ENCODE measurements at places on chromosomes 12 and 14.

DNA sequence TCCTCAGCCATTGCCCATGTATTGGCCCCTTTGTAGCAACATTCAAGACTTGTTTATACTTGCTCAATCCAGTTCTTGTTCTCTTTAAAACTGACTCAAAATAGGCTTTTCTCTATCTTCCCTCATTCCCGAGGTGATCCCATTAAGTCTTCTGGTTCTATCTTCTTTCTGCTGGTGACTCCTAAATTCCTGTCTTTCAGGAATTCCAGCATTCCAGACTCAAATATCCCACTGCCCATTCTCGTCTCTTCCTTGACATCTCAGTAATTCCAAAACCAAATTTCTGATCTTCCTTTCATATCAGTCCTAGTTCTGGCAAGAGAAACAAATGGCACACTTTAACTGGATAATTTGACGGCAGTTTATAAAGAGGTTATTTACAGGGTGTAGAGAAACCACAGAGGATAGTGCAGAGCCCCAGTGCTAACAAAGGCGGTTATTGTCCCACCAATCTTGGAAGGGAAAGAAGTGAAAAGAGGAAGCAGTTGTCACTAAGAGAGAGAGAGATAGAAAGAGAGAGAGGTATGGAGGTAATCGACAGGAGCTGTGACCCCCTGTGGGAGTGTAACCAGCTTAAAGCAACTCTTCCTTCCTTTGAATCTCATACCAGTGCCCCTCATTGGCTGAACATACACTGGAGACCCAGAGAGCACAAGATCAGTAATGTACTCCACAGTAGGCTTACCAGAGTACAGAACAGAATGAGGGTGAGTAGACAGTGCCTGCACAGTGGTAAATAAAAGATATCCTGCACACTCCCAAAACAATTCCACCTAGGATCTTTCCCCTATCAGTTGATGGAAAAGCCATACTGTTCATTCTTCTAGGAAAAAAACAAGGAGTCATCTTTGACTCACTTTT is 177.6 kb upstream of the LMNTD1 start:
- no peak for DNase-seq

GRCh38 chr14:41973178-41973577 is 366.5 kb downstream of the LRFN5 start:
- DNase-seq: no peak

DNA sequence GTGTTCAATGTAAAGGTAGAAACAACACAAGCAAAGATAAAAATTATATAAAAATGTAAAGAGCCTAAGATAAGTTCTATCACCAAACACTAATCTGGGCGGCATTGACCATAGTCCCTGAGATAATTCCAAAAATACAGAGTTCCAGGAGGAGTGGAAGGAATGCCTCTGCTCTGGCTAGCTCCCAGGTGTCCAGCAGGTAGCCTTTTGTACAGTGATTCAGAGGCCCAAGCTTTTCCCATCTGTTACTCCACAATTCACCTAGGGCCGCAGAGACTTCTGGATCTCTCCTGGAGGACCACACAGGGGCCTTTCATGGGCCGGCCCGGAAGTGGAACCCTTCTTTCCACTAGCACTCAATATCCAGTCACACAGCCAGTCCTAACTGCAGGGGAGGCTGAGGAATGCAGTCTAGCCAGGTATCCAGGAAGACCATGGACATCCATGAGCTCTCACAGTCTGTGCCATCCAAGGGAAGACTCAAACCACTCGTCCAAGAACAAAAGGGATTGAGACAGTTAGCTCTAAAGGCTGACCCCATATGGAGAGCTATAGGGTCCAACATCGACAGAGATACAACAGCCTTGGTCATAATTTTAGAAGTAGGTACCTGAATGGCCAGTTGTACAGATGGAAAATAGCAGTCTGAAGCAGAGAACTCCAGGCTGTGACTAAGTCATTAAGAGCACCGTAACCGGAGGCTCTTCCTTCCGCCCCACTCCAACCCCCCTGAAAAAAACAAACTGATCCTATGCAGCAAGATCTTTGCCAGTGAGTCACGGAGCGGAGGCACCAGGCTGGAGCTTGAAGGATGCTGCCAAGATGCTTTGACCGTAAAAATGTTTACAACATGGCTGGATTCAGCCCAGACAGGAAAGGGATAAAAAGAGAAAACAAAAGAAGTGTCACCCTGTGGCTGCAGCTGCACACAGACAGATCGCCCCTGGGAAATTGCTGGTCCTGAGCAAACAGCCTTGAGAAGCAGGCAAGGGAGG is 204.8 kb downstream of the NUAK1 start:
- no peak for DNase-seq

GRCh38 chr12:86186449-86186848 is 69.7 kb downstream of the MGAT4C start:
- no peak for DNase-seq

DNA sequence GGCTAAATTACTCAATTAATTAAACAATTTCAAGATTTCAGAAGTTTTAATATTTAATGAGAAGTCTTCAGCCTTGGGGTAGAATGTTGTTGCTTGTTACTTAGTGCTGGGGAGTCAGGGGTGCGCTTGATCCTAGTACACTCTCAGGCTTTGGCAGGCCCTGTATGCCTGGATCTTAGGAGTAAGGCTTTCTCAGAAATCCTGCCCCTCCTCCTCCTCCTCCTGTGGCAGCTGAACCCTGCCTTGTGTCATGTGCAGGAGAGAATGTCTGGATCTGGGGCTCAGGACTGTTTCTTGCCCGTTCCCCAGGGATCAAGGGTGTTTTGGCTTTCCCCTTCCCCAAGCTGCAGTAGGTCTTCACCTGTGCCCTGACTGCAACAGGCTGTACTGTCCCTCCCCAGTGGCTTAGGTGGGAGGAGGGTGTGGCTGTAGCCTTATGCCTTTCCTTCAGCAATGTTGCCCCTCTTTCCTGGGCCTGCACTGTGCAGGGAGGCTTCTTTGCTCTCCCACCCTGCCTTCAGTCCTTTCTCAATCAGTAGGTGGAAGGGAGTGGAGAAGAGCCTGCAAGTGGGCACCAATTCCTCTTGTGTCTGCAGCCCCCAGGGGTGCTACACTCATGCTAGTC is 108.2 kb downstream of the SLC38A6 start:
- no peak for DNase-seq

- no peak for DNase-seq
Measured at GRCh38 chr12:124809878-124810277, 53.8 kb downstream of the SCARB1 start.

DNA sequence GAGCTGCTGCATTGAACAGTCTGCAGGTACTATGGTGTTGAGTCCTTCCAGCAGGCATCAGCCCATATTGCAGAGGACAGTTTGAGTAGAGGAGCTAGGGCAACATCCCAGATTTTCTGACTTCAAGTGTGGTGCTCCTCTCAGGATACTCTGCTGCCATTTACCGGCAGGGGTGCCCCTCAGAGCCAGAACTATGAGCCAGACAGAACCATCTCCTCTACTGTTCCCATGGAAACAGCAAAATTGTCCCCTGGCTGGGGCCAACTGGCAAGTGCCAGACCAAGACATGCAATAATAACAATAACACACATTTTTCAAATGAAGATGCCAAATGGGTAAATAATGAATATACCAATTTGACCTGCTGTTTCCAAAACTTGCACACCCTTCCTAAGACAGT is 102.9 kb downstream of the ADCK1 start:
- no peak for DNase-seq

- no peak for DNase-seq
Measured at GRCh38 chr12:76379261-76379660, 31.0 kb upstream of the BBS10 start.

- no peak for DNase-seq
Measured at GRCh38 chr14:95056476-95056875, 100.9 kb downstream of the DICER1 start.

DNA sequence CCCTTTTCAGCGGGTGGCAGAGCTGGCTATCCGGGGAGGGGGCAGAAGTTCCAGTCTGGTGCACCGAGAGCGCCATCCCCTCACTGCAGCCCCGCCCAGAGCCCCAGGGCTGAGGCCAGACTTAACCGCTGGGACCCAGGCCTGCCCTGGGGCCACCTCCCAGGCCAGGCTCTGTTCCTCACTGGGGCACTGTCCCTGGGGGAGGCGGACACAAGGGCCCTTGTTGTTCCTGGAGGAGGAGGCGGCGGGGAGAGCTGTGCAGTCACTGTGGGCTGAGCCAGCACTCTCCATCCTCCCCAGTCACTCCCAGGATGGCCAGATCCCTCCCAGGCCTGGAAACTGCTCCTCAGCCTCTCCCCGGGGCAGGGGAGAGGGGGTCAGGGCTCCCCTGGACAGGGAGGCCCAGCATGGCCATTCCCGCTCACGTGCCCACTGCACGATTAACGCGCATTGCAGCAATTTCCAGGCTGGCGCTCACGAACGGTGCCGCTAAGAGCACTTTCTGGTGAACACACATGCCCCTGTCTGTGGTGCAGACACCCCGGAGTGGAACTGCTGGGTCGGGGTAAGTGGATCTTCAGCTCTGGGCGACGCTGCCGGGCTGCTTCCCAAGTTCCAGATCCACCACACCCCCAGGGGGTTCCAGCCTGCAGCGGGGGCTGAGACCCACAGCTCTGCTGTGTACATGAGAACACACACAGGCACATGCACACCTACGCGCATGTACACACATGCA is 89.8 kb upstream of the SFSWAP start:
- DNase-seq: no peak

- DNase-seq: no peak
Measured at GRCh38 chr12:97805146-97805545, 342.5 kb downstream of the RMST start.

DNA sequence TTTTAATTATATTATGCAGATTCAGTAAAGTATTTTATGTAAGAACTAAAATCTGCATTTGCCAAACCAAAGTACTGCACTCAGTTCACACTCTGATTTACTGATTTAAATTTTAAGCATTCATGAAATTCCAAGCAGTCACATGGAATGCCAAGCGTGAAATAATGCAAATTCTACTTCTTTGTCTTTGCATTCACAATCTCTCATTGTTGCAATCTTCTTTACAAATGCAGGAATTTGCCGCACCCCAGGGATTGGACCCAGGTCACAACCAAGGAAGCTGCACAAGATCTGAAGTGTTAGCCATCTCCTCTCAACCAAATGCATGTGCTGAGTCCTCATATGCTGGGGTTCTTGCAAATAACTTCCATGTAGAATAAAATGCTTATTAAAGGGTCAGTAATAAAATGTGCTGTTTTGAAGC is 71.9 kb downstream of the TUNAR start:
- DNase-seq: peak; percentile 90

DNA sequence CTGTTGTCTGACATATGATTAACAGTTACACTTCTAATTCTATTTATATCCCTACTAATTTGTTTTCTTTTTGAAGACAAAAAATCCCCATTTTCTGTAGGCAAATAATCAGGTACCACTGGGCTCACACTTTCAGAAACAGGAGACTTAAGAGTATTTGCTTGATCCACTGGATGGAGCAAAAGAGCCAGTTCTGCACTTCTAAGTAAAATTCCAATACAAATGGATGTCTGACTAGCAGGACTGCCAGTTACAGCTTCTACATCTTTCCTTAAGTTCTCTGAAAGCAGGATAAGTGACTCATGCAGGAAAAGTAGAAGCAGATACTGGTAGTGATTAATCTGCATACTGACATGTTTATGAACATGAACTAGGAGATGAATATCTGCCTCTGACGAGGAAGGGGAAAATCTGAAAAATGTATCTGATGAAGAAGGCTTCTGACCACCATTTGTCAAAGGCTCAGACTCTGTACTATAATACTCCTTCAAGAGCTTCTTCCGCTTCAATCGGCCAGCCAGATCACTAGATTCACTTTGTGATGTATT is 73.8 kb upstream of the ANKS1B start:
- no peak for DNase-seq

GRCh38 chr12:104519190-104520019 is 62.7 kb downstream of the CHST11 start:
- DNase-seq: no peak

GRCh38 chr14:61891810-61892209 is 129.6 kb downstream of the SNAPC1 start:
- no peak for DNase-seq

DNA sequence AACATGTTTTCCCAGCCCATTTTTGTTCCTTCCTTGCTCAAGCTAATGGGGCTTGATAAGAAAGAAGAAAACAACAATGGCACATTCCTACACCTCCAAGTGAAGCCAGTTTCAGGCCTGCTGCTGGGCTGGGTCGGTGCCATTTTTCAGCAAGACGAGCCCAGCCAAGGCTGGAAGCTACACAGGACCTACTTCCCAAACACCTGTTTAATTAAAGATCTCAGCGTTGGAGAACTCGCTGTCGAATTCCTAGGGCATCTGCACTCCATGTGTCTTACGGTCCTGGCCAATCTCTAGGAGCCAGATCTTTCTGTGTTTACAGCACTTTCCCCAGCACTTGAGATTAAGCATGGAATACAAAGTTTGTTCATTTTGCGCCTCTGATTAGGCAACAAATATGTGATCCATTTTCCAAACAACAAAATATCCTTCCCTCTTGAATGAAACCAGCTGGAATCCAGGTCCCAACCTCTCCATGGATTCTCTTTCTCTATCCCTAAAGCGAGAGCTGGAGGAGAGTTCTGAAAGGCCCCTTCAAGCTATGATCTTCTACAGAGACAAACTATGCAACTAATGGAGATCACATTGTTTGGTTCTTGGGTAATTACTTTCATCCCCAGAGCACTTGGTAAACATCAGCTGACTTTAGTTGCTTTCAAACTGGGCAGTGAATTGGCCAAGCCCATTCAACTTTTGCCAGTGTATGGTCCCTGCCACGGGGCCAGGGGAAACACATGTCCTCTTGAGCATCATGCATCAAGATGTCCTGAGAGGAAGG is 34.3 kb upstream of the TC2N start:
- no peak for DNase-seq

DNA sequence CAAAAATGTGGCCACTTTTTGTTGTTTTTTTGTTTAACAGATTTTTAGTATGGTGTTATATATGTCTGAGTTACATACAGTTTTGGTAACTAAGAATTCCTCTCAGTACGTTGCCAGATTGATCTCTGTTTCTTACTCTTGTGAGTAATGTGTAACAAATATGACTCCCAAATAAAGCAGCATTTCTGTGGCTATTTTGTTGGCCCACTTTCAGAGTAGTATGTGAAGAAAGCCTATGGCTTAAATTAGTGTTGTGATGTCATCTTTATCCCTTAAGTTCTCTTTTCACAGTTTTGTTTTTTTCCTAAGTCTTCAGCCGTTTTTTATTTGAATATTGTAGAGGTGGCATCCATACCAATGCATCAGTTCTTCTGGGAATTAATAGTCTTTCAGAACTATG is 10.7 kb downstream of the PCNX4 start:
- no peak for DNase-seq

GRCh38 chr12:107402041-107403022 is 283.3 kb upstream of the PWP1 start:
- peak; percentile 92 for DNase-seq
